HS-27A (cell line): ENCODE measurements at places on chromosomes 5 and 9.
A peak's percentile ranks its signal among the peaks of the same experiment; 100 is the strongest.

DNA sequence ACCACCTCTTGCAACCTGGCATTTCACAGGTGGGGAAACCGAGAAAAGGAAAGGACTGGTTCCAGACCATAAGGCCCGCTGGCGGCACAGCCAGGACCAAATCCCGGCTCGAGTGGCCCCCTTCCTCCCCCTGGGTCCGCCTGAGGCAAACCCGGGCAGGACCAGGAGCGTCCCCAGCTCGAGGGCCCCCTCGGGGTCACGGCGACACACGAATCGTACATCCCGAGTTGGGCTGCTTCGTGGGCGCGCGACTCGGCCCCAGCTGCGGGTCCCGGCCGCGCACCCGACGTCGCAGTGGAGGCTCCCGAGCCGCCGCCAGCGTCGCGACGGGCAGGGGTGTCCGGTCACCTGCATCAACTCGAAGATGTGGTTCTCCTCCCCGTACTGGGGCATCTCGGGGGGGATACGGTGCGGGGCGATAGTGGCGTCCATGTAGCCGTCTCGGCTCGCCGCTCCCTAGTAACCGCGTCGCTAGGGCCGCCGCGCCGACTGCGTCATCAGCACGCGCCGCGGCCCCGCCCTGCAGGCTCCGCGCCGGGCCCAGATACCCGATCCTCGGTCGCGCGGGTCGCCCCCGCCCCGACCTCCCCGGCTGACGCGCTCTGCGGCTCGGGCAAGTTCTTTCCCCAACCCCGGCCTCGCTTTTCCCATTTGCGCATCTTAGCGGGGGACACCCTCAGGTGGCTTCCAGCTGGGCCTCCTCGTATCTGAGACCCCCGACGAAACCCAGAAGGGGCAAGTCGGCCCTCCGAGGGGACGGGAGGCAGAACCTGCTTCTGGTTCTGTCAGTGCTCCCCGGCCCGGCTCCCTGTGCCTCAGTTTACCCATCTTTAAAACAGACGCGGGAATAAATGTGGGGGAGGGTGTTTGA is at the start of gene AK8:
AK8 (minus strand) TSS at position 461 of the 871 bp plus-strand sequence; CDS start at position 432, 29 bp downstream.
- DNase-seq: peak; percentile 9

DNA sequence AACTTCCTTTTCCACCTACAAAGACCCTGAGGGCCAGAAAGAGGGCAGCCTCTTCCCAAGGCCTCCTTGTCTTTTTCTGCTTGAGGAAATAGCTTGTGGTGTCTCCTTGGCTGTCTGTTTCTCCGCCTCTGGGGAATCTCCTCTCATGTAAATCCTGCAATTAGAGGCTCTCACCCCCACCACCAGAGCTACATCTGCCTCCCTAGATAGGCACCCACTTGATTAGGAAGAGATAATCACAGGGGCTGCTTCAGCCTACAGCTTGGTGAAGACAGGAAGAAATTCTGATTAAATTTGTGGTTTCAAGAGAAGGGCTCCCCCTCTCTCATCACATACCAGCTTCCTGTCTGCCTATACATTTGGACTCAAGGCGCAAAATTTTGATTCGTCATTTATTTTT is 75.6 kb downstream of the TLR4 start:
- DNase-seq: no peak

GRCh38 chr5:127002390-127002789 is 28.0 kb downstream of the MARCHF3 start:
- no peak for DNase-seq

DNA sequence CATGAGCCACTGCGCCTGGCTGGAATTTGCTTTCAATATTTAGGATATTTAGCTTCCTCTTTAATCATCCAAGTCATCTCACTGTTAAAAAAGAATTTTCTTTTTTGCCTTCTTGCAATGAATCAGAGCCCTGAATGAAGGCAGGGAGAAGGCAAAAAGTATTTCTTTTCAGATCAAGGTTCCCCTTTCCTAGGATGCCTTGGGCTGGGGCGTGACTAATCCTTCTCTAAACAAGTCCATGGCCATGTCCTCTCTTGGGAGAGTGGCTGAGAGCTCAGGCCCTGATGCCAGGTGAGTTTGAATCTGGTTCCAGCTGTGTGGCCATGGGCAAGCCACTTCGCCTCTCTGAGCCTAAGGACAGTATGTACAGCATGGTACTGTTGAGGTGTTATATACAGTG is 84.8 kb upstream of the NEURL1B start:
- no peak for DNase-seq

DNA sequence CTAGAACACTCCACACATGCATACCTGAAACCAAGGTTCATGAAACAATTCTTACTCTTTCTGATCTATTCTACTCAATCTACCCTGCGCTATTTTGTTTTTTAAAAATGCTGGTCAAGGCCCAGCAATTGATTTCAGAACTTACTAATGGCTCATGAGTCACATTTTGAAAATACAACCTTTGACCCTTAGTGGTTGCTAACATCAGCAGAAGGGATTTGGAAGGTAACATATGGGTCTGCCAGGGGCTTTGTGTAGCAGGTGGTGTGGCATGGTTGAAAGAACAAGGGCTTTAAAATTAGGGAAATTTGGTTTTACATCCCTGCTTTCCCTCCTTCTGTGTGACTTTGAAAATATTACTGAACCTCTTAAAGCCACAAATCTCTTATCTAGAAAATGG is 101.4 kb downstream of the ATG10 start:
- no peak for DNase-seq

DNA sequence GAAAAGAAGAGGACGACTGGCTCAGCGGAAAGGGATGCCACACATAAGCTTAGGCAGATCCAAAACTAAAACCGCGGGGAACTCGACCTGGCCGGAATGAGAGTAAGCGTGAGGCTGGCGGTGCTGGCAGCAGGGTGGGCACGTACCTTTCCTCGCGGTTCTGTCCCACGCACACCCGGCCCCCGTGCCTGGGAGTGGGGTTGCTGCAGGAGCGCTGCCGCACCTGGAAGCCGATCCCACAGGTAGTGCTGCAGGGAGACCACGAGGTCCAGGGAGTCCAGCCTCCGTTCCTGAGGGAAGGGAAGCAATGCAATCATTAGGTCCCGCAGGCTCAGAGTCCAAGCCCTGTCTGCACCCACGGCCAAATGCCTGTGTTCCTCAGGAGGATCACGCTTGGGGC is 427.0 kb downstream of the SEMA5A start:
- DNase-seq: no peak

- no peak for DNase-seq
Measured at GRCh38 chr5:34728236-34728635, 72.1 kb downstream of the RAI14 start.

DNA sequence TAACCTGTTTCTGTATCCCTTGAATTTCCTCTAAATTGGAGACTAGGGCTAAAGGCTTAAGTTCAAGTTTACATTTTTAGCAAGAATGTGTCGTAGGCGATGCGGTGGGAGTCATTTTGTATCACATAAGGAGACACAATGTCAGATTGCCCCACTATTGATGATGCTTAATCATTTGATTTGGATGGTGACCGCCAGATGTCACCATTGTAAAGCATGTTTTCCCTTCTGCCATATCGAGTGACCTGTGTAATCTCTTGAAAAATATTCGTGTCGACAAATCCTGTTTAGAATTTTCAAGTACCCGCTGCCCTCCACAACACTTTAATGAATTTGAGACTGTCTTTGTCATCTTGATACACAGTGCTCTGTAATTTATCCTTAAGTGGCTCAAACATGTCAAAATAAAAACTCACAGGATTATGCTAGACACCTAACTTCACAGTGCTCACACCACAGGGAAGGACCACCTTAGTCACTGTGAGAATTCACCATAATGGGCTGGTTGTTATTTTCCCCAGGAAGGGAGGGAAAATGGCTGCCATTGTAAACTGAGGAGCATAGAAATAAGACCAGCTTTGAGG is 34.5 kb upstream of the SLC46A2 start:
- DNase-seq: peak; percentile 22
